ENCODE measurements at places on chromosomes 7 and 10.

DNA sequence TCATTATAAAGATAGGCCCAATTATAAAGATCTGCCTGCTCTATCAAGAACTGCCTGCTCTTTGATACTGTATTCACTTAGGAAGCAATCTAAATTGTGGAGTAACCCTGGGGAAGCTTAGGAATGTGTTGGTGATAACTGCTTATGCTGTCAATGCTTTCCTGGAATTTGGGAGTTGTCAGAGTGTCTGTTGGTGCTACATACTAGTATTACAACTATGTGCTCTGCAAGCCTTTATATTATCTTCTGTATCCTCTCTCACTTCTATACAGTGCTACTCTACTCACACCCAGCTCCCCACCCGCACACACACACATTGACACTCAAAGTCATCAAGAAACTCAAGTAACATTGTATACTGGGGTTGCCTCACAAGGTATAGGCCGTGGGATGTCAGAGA lies 6.1 kb downstream of the ZNF277 start:
- no peak overlapping the region for H3K4me3 ChIP-seq
- H3K27me3 ChIP-seq: peaks cover 2% of the 10 kb centered on the region
- DNase-seq: no peak
- H3K36me3 ChIP-seq: peaks cover 6% of the 10 kb centered on the region
- H3K4me1 ChIP-seq: peaks cover 3% of the 10 kb centered on the region
- H3K27ac ChIP-seq: no peak overlapping the region

- no peaks in the 10 kb centered on the region for H3K27me3 ChIP-seq
- H3K36me3 ChIP-seq: no peaks in the 10 kb centered on the region
- H3K27ac ChIP-seq: no peak overlapping the region
- no peak overlapping the region for H3K4me3 ChIP-seq
Measured at GRCh38 chr10:89278034-89278535, 23.8 kb upstream of the IFIT2 start.

DNA sequence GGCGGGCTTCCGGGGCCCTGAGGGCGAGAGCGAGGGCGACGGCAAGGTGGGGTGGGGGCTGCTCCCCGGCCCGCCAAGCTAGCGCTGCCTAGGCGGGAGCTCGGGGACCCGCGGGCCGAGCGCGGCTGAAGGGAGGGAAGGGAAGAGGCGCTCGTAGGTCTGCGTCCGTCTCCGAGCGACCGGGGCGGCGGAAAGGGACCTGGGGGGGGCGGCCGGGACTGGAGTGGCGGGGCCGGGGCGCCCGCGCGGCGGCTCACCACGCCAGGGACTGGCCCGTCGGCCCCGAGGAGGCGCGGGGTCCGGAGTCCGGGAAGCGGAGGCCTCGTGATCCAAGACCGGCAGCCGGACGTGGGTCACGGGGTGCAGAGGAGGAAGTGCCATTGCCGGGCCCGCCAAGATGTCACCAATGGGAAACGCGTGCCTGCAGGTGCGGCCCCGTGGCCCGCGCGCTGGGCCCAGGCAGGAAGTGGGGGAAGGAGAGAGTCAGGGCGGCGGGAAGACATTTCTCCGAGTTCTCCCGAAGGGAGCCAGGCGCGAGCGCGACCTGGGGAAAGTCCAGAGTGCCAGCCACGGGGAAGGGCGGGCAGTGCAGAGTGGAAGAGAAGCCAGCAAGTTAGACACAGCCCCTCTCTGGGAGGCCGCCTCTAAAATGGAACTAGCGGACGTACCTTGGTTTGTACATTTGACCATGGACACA lies 11.9 kb downstream of the HNRNPF start:
- H3K36me3 ChIP-seq: peaks cover 28% of the 10 kb centered on the region
- peaks cover 75% of the 10 kb centered on the region for H3K4me1 ChIP-seq
- peak overlapping the region; percentile 91 for H3K4me3 ChIP-seq
- no peaks in the 10 kb centered on the region for H3K27me3 ChIP-seq
- peak; percentile 78 for DNase-seq

DNA sequence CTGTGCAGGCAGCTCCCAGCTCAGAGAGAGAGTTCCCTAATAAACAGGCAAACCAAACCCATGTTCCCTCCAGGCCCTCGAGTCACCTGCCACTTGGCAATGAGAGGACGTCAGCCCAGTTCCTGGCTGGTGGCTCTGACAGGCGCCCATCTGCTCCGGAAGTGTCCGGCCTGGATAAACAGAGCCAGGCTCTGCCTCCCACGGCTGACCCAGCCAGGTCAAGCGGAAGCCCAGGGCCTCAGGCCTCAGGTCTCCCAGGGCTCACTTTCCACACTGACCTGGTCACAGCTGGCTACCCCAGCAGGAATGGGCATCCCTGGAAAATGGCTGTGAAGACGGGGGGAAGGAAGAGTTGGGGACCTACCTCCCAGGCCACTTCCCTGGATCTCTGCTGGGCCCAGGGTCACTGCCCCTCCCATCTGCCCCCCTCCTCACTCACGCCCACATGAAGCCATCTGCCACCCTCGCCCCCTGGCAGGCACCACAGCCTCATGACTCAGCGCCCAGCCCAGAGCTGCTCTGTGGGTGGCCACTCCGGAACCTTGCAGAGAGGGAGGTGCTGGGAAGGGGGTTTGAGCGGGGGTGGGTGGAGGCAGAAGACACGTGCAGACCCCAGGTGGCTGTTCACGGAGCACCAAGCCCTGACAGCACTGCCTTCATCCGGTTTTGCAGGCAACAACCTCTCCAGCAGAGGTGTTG lies 37.4 kb upstream of the DUSP5 start:
- peak; percentile 66 for DNase-seq
- no peak overlapping the region for H3K27ac ChIP-seq
- no peaks in the 10 kb centered on the region for H3K36me3 ChIP-seq

DNA sequence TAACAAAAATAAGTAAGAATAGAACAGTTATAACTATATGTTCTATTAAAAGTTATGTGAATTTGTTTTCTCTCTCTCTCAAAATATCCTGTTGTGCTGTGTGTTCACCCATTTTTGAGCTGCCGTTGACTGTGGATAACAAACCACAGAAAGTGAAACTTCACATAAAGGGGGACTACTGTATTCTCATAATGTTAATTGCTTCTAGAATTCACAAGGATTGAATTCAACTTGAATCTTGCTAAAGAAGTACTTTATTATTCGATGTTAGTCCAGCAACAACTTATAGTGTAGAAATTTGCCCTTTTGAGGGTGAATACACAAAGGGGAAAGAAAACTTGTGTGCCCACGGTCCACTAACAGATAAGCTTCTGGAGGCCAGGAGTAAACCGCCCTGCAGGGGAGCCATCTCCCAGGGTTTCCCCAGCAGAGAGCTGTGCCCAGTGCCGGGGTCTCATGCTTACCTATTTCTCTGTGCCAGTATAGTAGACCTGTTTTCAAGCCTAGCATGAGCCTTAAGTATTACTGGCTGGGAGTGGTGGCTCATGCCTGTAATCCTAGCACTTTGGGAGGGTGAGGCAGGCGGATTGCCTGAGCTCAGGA lies 87.1 kb downstream of the KAT6B start:
- DNase-seq: no peak
- no peaks in the 10 kb centered on the region for H3K4me1 ChIP-seq
- no peak overlapping the region for H3K4me3 ChIP-seq
- peaks cover 4% of the 10 kb centered on the region for H3K27me3 ChIP-seq

DNA sequence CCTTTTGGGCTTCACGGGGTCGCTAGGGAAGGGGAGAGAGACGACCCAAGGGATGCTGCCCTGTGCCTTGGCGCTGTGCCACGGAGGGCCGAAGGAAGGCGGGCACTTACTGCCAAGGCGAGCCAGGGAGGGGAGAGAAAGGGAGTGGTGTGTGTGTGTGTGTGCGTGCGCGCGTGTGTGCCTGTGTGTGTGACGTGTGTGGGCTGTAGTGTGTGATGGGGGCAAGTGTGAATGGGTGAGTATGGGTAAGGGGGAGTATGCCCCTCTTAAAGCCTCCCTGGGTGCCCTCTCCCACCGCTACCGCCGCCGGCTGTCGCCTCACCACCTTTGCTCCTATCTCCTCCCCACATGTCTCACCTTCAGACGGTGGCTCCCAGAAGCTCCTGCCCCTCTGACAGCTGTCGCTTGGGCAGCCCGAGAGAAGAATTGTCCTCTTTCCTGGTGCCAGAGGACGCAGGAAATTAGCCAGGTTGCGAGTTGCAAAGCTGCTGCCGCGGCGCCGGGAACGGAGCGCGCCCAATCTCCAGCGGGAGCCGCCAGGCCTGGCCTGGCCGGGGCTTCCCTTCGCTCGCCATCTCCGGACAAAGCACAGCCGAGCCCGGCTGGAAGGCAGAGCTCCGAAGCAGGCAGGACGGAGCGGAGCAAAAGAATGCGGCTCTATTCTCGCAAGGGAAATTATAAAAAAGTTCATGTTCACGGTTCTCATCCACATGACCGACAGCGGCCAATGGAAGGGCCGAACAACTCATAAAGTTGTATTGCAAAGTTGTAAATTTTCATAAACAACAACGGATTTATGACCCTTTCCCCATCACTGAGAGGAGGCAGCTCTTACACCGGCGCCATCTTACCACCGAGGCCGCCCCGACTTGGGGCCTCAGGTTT lies at the start of gene HOXA3:
Gene HOXA3 (minus strand): TSS at position 653 of the 885 bp plus-strand sequence. CDS start 41,943 bp downstream, outside the sequence.
- peak within 1 kb of the TSS; percentile 97 for H3K4me3 ChIP-seq
- H3K27me3 ChIP-seq: peaks cover 8% of the 10 kb centered on the region
- H3K4me1 ChIP-seq: peaks cover 24% of the 10 kb centered on the region
- peak; percentile 69 for DNase-seq

GRCh38 chr7:108205311-108205710 lies 75.2 kb upstream of the LAMB4 start:
- H3K36me3 ChIP-seq: no peaks in the 10 kb centered on the region
- H3K27ac ChIP-seq: no peak overlapping the region
- DNase-seq: no peak
- no peaks in the 10 kb centered on the region for H3K4me1 ChIP-seq
